Cortex of kidney (tissue), 1 donor: ENCODE measurements at places on chromosomes 2 and 18.

GRCh38 chr2:118114863-118115262 is 26.6 kb downstream of the INSIG2 start:
- DNase-seq, result no peak

GRCh38 chr2:39938035-39938835 is 159.2 kb upstream of the THUMPD2 start:
- no peak for DNase-seq

GRCh38 chr2:35973132-35973736 is 382.3 kb upstream of the CRIM1 start:
- DNase-seq, result no peak

GRCh38 chr2:131125195-131125757 is 20.1 kb downstream of the PLEKHB2 start:
- no peak for DNase-seq

DNA sequence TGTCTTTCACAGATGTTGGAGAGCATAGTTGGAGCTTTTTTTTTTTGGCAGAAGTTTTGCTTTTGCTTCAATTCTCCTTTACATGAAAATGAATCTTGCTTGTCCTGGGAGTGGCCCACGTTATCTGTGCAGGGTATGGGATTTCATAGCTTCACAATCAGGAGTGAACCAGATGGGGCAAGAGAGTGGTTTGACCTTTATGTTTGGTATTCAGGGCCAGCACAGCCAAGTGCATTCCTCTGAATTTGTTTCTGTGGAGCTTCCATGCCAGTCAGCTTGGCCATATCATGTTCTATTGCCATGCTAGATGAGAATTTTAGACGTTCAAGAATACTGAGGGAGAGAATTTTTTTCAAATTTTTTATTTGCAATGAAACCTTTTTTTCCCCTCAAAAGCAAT is 116.6 kb downstream of the PRPF40A start:
- no peak for DNase-seq

- no peak for DNase-seq
Measured at GRCh38 chr18:36467614-36468013, 170.1 kb downstream of the FHOD3 start.

GRCh38 chr2:98474979-98475632 is 30.4 kb downstream of the INPP4A start:
- no peak for DNase-seq

DNA sequence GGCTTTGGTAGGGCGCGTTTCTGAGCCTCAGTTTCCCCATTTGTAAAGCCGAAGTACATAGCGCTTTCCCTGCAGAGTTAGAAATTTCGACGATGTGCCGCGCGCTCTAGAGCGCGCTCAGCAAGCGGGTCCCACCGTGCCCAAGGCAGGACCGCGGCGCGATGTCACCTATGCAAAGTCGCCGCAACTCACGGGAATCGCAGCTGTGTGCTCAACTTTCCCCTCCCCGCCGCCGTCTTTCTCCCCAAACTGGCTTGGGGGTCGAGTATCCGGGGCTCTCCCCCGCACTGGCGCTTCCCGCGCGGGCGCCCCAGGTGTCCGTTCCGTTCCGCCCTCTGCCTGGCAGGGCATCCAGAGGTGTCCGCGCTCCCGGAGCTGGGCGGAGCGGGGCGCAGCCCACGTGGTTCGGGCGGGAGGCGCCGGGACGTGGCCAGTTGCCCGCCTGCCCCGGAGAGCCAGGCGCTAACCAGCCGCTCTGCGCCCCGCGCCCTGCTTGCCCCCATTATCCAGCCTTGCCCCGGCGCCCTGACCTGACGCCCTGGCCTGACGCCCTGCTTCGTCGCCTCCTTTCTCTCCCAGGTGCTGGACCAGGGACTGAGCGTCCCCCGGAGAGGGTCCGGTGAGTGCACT is at the start of gene MLPH:
Gene MLPH, plus strand, starts transcription at position 433 of the 630 bp plus-strand sequence. CDS start 6,176 bp downstream, outside the sequence.
- no peak for DNase-seq

DNA sequence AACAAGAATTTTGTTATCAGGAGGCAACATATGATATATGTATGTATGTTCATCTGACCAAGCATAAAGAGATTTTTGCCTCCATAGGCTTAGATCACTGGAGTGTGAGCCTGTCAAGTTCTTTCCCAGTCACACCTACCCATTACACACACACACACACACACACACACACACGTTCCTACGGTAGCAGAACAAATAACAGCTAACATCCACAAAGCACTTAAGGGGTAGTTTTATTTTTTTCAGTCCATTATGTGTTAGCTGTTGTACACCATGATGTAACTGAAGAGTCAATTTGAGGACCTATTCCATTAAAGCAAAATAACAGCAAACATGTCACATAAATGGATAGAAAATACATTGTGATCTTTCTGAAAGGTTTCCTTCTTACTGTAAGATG is 39.5 kb downstream of the UGP2 start:
- DNase-seq, result no peak

GRCh38 chr2:65661980-65662653 is 229.7 kb upstream of the SPRED2 start:
- DNase-seq, result no peak

DNA sequence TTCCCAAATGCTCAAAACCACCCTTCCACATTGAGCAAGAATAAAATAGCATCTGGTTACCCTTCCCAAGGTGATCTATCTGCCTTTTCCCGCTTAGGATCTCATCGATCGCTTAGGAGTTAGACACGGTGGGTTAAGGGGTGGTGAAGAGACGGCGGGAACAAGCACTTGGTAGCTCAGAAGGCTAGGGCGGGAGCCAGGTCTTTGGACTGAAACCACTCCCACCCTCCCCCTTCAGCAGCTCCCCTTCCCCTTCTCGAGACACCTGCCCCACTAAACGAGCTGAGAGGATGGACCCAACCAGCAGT is 513 bp downstream of the THOC1 start:
- no peak for DNase-seq

DNA sequence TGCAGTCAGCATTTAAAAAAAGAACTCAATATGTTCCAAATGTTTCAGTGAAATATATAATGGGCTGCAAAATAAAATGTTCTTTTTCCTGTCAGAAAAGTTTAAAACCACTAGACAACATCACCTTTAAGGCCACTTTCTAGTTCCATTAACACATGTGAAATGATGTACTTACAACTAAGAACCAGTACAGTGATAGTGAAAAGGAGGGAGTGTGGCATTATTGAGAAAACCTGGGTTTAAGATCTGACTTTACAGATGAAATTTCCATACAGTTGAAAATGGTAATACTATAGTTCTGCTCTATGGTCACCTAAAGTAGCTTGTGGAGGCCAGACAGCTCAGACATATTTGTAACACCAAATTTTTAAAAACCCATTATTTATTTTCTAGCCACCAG is 14.7 kb downstream of the MEX3C start:
- no peak for DNase-seq

GRCh38 chr2:126828491-126828890 is 70.2 kb upstream of the TEX51 start:
- no peak for DNase-seq

DNA sequence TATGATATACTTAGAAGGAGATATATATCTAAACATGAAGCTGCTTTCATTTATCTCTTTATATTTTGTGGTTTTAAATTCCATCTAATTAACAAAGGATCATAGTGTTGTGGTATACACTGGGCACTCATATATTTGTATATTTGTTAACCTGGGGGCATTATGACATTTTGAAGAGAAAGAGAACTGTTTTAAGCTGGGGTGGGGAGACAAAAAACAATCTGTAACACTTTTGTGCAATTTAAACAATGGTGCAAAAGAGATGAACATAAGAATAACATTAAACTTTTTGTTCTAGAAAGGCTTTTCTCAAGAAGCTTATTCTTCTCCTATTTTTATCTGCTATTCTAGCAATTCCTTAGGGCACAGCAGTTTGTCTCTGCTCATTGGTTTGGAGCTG is 842.0 kb upstream of the CDH2 start:
- DNase-seq, result no peak

DNA sequence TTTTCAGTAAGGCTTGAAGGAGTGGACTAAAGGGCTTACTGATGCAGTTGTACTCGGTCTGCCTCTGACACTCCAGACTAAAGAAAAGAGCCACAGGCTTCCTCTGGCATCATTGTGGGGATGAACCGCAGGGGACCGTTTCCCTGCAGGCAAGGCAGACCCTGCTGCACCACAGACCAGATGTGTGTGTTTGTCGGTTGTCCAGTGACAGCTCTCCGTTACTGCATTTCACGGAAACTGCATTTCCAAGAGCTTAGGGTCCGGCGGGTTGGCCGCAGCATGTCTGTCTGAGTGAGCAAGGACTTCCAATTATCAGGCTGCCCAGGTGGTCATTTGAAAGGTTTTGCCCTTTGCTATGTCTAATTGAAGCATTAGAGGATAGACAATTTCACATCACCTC is 98.1 kb downstream of the FAM210A start:
- no peak for DNase-seq

- DNase-seq, result no peak
Measured at GRCh38 chr2:75221862-75222261, 22.5 kb upstream of the TACR1 start.
